ENCODE measurements at places on chromosomes 1 and 21. TPM values are rescaled to one million over a fixed set of nuclear protein-coding genes. Genes with fewer than 3 reads are reported as not detected.

GRCh38 chr1:228048659-228049298 is 33.7 kb upstream of the ARF1 start:
- no peak for DNase-seq

- no peak for DNase-seq
Measured at GRCh38 chr1:55331351-55331750, 116.2 kb upstream of the USP24 start.

DNA sequence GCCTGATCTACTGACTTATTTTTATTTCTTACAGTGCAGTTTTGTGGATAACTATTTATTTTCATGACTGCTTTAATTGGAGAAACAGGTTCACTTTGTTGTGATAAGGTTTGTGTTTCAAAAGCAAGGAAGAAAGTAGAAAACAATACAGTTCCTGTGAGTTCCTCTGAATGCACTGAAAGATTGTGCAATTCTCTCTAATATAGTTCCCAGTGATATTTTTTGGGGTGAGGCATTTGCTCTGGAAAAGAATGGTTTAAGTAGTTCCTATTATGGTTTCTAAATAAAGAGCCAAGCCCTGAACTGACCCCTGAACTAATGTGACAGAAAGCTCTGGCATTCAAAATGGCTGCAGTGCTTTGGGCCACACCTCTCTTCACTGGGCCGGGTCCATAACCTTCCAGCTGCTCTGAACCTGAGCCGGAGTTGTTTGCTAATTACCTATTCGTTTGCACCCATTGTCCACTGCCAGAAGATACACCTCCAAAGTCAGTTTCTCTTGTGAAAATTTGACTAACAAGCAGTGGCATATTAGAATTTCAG is 56.6 kb upstream of the VTCN1 start:
- no peak for DNase-seq

DNA sequence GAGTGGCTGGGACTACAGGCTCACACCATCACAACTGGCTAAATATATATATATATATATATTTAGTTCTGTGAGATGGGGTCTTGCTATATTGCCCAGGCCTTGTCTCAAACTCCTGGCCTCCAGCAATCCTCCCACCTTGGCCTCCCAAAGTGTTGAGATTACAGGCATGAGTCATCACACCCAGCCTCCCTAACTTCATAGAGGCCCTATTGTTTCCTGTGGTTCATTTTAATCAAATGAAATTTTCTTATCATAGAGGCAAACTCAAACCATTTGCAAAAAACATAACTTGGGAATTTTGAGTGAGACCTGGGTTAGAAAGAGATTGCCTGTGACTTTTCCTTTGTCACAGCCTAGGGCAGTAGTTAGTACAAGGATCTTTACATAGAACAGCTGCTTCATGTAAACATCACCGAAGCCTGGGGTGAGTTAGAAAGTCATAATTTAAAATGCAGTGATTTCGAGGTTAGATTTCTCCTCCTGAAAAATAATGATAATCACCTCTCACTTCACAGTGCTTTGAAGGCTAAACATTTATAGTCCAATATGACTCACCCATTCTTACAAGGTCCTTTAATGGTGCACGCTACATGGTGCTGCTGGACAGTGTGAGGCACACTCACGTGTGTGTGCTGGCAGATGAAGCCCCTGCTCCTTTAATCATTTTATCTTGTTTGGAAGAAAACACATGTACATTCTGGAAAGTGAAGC is 188.9 kb downstream of the RHOU start:
- no peak for DNase-seq

DNA sequence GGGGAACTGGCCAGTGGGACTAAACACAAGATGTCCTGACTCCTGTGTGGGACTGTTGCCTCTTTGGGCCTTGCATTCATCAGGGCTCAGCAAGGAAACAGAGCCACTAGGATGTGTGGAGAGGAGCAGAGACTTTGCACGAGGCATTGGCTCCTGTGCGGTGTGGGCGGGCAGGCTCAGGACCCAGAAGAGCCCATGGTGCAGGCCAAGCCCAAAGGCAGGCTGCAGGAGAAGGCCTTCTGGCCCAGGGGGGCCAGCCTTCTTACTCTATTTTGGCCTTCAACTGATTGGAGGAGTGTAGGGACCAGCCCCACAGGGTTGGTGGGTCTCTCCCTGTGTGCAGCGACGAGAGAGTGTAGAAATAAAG is 23.5 kb downstream of the LRRC3 start:
- no peak for DNase-seq

DNA sequence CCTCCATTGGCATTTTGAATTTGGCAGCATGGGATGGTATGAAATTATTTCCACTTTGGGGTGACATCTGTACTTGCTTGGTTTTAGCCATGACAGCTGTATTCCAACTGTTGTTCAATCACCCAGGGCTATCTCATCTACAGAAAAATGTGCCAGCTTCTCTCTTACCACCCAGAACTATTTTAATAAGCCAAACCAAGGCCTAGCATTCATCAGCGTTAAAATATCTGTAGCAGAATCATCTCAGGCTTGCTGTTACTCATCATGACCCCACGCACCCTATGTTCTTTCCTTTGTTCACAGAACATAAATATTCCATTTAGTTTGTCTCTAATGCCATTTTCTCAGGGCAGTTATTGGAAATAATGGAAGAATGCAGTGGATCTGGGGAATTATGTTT is 49.8 kb downstream of the GIPC2 start:
- no peak for DNase-seq

GRCh38 chr1:191641420-191642260 is 516.6 kb upstream of the RGS18 start:
- no peak for DNase-seq

DNA sequence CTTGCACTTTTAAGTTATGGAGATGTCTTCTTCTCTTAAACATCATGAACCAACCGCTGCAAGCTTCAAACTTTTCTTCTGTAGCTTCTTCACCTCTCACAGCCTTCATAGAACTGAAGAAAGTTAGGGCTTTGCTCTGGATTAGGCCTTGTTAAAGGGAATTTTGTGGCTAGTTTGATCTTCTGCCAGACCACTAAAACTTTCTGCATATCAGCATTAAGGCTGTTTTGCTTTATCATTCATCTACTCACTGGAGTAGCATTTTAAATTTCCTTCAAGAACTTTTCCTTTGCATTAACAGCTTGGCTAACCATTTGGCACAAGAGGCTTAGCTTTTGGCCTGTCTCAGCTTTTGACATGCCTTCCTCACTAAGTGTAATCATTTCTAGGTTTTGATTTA is 43.0 kb upstream of the RGL1 start:
- DNase-seq = no peak

DNA sequence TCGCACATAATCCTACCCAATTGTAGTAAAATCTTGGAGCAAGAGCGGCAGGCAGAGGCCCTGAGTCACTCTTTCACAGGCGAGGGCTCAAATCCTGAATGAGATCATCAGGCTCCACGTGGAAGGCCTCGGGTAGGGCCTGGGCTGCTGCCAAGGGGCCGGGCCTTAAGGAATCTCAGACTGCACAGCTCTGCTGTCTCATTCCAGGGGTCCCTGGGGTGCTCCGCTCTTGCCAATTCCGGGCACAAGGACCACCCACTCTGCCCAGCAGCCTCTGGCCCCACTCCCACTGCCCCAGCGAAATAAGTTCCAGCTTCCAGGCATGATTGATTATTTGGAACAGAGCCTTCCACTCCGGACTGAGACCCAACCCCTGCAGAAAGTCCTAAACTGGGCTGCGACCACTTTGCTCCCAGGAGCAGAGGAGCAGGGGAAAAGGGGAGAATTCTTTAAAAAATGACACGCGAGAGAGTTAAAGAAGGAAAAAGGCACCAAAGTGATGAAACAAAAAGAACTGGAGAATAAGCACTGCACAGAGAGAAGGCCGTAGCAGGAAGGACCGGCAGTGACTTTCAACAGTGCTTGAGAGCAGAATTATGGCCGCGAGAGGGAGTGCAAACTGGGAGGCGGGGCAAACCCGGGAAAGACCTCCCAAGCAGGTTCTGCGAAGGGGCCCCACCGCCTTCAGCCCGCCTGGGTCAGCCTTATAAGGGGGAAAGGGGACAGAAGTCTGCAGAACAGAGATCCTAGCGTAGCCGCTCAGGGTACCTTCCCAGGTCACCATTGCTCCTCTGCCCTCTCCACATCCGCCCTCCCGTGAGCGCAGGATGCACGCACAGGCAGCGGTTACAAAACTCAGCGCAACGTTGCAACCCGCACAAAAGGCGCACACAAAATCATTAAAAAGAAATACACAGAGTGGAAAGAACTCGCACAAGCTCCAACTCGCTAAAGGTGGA is 2.0 kb downstream of the ADAMTS1 start:
- no peak for DNase-seq

- DNase-seq = no peak
Measured at GRCh38 chr1:26031611-26032220, 10.1 kb downstream of the EXTL1 start.

DNA sequence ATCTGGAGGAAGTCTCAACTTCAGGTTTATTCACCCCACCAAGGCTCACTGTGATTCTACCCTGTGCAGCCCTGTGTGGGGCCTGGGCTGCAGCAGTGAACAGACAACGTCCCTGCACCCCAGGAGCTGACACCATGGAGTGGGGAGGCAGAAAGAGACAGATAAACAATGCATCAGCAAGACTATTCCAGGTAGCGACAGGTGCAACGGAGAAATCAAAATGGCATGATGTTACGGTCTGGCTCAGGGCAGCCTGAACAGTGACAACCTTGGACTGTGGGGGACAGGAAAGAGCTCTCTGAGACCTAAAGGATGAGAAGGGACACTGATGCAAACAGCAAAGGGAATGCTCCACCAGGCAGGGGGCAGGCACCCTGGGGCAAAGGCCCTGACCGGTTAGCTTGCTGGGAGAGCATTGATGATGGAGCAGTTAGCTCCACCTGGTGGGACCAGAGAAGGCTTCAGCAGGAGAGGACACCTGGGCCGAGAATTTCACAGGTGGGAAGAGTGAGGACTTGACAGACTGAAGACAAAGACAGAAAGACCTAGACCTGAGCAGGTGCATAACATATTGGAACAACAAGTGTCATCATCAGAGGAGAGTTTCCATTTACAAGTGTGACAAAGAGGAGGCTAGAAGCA is 589.9 kb downstream of the MATN1 start:
- DNase-seq = no peak

GRCh38 chr1:43282220-43283195 is 2.9 kb downstream of the C1orf210 start:
- DNase-seq = no peak

- no peak for DNase-seq
Measured at GRCh38 chr1:77889671-77890070, 1.2 kb downstream of the NEXN start.

- no peak for DNase-seq
Measured at GRCh38 chr21:45278156-45278911, 9.4 kb downstream of the POFUT2 start.

The SLFNL1 gene
- 0.09 TPM for total RNA-seq

The MARK1 gene
- 0.09 TPM for total RNA-seq

The MPL gene
- total RNA-seq = not detected

The PRAMEF25 gene
- not detected for total RNA-seq

The PCBP3 gene
- 0.35 TPM for total RNA-seq

The SLC30A2 gene
- total RNA-seq = not detected

The GIPC2 gene
- total RNA-seq = 0.35 TPM

The AMY2B gene
- total RNA-seq = 6.5 TPM

The CFAP107 gene
- total RNA-seq = not detected

The SPRR4 gene
- total RNA-seq = not detected
